Caco-2 (cell line): ENCODE measurements at places on chromosomes 6 and 20.

- H3K4me1 ChIP-seq: no peaks in the 10 kb centered on the region
- H3K4me3 ChIP-seq: no peak overlapping the region
- no peaks in the 10 kb centered on the region for H3K27me3 ChIP-seq
- no peak overlapping the region for H3K27ac ChIP-seq
- H3K36me3 ChIP-seq: no peaks in the 10 kb centered on the region
These were observed 55.3 kb downstream of the RBM24 start for GRCh38 chr6:17336425-17336824.

DNA sequence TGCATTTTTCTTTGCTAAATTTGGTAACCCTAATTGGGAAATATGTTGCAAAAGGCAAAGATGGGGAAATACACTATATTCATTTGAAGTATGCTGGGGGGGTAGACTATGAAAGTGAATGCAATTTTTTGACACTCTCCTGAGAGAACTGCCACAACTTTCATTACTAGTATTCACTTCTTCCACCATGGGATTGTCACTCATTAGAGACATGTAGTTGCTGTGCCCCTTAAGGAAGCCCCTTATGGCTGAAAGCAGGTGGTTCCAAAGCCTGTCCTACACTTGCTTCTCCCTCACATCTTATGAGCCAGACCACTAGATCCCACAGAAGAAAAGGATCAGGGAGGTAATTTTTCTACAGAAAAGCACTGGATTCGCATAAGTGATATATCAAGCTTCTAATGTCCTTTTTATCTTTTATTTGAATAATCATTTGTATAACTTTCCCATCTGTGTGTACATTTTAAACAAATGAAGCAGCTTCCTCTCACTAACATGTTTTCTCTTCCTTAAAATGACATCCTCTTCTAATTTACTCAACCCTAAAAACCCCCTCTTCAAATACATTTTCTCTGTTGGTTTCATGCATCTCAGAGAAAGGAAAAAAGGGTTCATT is 83.8 kb downstream of the GCLC start:
- no peak overlapping the region for H3K4me3 ChIP-seq
- H3K4me1 ChIP-seq: 0 out of 2 replicates have a peak, but pooled peaks cover 5% of the 10 kb centered on the region
- no peak for DNase-seq
- no peaks in the 10 kb centered on the region for H3K36me3 ChIP-seq
- H3K27ac ChIP-seq: no peak overlapping the region

DNA sequence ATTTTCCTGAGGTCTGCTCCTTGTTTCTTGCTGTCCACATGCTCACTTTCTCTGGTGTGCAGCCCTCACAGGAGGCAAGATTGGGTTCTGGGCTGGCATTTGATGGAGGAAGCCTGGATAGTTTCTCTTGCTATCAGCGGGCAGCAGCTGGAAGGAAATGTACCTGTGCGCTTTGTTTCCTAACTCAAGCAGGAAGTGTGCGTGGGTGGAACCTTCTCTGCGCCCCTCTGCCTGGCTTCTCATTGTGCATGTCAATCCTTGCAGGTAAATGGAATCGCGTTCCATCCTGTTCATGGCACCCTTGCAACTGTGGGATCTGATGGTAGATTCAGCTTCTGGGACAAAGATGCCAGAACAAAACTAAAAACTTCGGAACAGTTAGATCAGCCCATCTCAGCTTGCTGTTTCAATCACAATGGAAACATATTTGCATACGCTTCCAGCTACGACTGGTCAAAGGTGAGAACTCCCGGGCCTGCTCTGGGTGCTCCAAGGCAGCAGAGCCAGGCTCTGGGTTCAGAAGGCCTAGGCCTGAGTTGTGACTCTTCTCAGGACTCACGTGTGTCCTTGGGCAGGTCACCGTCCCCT is 16.8 kb upstream of the RBM38 start:
- no peak overlapping the region for H3K4me3 ChIP-seq
- H3K4me1 ChIP-seq: no peaks in the 10 kb centered on the region
- no peak for DNase-seq

- H3K4me3 ChIP-seq: no peak overlapping the region
- DNase-seq: no peak
- no peak overlapping the region for H3K27ac ChIP-seq
- H3K4me1 ChIP-seq: no peaks in the 10 kb centered on the region
- peaks cover 2% of the 10 kb centered on the region; the same call in 1 of the 2 replicates for H3K27me3 ChIP-seq
These were observed 239.9 kb downstream of the TSHZ2 start for GRCh38 chr20:53212018-53212417.

- H3K27me3 ChIP-seq: no peaks in the 10 kb centered on the region
- peaks cover 5% of the 10 kb centered on the region; the same call in 1 of the 2 replicates for H3K4me1 ChIP-seq
- DNase-seq: no peak
- no peak overlapping the region for H3K27ac ChIP-seq
- peaks cover 6% of the 10 kb centered on the region; the same call in 1 of the 2 replicates for H3K36me3 ChIP-seq
- H3K4me3 ChIP-seq: no peak overlapping the region
These were observed 39.3 kb upstream of the DSN1 start for GRCh38 chr20:36812594-36813463.
